ENCODE measurements at places on chromosomes 7 and 10.

DNA sequence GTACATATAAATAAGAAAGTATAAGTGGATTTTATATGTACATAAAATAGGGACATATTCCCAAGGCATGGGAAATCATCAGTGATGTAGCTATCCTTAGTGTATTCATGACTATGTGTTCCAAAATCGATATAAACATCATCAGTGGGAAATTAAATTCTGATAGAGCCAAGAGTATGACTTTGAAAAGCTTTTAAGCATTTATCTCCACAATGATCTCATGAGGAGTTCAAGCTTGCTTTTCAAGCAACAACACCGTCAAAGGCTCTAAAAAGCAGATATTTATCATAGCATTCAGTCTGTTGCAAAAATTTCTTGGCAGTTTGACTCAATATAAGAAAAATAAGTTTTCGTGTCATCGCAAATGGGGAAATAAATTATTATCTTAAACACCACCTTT lies 14.5 kb upstream of the NEBL start:
- DNase-seq, result no peak

DNA sequence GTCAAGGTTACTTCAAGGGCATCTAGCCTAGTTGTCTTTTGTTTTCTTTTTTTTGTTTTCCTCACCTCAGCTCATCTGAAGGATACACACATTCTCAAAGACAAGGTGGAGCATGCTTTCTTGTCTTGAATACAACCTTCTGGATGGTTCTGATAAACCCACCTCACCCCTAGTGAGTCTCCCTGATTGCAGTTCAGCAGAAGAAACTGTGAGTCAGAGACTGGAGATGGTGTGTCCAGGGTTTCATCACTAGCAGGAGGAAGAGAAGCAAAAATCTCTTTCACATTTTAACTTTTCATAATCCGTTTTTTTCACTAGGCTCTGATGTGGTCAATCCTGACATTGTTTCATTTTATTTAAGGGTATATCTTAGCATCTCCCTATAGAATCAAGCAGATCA lies 143.0 kb upstream of the NRBF2 start:
- DNase-seq, result no peak

DNA sequence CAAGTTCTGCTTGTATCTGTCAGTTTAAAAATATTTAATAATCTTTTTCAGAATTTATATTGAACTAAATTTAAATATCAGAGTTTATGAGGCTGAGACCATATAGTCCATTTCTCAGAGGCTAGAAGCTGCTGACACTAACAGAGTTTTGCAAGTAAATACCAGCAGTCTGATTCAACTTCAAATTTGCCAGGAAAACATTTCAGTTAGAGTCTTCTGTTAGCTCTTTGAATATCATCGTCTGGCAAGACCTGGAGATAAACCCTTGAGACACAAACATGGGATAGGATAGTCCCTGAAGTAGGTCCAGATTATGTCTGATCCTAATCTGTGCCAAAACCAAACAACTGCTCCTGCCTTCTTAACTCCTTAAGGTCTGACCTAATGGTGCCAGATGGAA lies 472.8 kb upstream of the STEAP1 start:
- DNase-seq, result no peak

GRCh38 chr7:127907110-127908040 lies 123.9 kb downstream of the LRRC4 start:
- DNase-seq, result no peak

DNA sequence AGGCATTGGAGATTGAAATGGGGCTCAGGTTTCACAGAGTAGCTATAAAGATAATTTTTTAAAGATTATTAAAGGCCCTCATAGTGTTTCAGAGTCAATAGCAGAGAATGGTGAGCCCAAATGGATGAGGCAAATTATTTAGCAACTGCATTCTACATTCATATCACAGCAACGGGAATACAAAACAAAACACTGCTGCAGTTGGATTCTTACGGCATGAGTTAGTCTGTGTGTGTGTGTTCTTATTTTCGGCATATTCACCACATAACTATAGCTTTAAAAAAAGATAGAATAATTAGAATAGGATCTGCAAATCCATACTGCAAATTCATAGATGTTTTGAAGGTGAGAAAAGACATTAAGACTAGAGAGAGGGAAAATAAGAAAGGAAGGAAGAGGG lies 66.0 kb downstream of the SUGCT start:
- DNase-seq, result no peak

DNA sequence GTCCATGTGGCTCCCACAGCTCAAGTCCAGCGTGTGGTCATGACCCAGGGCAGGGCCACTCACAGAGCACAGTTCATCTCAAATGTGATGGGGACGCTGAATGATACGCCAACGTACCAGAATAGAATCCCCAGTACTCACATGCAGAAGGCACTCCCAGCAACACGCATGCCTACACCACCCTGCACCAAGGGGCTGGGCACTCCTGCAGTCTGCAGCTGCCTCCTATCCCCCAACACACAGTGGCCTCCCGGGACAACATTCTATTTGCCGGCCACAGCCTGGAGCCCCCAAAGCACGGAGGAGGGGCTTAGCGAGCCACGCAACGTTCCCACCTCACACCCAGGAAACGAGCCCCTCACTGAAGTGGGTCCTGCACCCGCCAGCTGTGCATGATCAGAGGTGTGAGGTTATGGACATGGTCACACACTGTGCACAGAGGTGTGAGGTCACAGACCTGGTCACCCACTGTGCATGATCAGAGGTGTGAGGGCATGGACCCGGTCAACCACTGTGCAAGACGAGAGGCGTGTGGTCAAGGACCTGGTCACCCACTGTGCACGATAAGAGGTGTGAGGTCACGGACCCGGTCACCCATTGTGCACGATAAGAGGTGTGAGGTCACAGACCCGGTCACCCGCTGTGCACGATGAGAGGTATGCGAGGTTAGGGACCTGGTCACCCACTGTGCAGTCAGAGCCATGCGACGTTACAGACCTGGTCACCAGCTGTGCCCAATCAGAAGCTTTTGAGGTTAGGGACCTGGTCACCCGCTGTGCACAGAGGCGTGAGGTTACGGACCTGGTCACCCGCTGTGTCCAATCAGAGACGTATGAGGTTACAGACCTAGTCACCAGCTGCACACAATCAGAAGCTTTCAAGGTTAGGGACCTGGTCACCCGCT lies 182.8 kb downstream of the DIP2C start:
- DNase-seq, result no peak

GRCh38 chr7:103613655-103614642 lies 167.9 kb upstream of the SLC26A5 start:
- DNase-seq, result no peak

- no peak for DNase-seq
Measured at GRCh38 chr7:108659261-108659660, 89.6 kb downstream of the DNAJB9 start.

- no peak for DNase-seq
Measured at GRCh38 chr7:196283-196682, 3.9 kb downstream of the FAM20C start.

DNA sequence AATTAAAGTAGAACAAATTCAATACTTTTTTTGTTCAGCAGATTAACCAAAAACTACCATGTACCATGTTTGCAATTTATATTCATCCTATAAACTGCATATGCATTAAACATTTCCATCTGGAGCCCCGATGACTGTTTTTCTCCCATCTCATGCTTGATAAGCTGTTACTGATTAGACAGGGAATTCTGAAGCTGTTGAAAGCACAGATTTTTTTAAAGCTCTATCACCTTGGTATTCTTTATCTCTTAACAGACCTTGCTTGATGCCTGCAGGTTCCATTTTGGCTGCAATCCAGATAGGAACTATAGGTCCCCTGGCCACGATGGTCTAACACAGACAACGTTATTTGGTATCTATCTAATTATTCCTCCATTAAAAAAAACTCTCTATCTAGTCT lies 961.7 kb downstream of the CNTNAP2 start:
- no peak for DNase-seq

GRCh38 chr7:55641273-55641691 lies 69.0 kb upstream of the VOPP1 start:
- DNase-seq, result peak; percentile 33
